HCEC 1CT (cell line): ENCODE measurements at places on chromosomes 2 and 18.

GRCh38 chr2:63054841-63055225 lies 4.2 kb downstream of the OTX1 start:
- DNase-seq = no peak

GRCh38 chr2:170022692-170023091 lies 155.3 kb upstream of the MYO3B start:
- peak; percentile 88 for DNase-seq

DNA sequence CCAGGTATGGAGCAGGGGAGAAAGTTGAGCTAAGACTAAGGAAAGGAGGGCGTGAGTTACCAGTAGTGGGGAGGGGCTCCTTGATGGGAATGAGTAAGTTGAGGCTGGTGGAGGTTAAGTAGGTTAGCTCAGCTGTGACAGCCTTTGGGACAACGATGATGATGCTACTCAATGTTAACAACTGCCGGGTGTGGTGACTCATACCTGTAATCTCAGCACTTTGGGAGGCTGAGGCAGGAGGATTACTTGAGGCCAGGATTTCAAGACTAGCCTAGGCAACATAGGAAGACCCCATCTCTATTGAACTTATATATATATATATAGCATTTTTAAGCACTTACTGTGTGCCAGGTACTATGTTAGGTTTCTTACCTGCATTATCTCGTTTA lies 48.4 kb downstream of the HK2 start:
- no peak for DNase-seq

DNA sequence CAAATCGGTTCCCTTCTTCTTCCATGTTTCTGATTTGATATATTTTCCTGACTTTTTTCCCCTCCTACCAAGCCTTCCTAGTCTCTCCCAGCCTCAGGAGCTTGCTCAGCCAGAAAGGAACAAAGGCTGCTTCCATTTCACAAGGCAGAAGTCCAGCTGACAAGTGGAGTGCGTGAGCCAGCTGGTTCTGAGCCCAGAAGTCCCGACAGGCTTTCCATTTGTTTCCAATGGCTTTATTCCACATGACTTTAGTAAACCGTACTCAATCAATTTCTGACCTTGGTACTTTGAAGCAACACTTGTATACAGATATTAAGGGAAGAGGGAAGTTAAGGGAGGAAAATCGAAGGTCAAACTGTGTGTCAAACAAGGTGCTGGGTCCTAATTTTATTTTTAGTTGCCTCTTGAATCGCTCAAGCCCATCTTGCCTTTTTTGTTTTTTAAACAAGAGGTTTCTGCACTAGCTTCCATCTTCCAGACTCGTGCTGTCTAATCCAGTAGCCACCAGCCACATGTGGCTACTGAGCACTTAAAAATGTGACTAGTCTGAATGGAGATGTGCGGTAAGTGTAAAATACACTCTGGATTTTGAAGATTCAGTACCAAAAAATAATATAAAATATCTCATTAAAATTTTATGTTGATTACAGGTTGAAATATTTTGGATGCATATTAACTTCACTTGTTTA lies 36.2 kb downstream of the WIPF1 start:
- DNase-seq = no peak

DNA sequence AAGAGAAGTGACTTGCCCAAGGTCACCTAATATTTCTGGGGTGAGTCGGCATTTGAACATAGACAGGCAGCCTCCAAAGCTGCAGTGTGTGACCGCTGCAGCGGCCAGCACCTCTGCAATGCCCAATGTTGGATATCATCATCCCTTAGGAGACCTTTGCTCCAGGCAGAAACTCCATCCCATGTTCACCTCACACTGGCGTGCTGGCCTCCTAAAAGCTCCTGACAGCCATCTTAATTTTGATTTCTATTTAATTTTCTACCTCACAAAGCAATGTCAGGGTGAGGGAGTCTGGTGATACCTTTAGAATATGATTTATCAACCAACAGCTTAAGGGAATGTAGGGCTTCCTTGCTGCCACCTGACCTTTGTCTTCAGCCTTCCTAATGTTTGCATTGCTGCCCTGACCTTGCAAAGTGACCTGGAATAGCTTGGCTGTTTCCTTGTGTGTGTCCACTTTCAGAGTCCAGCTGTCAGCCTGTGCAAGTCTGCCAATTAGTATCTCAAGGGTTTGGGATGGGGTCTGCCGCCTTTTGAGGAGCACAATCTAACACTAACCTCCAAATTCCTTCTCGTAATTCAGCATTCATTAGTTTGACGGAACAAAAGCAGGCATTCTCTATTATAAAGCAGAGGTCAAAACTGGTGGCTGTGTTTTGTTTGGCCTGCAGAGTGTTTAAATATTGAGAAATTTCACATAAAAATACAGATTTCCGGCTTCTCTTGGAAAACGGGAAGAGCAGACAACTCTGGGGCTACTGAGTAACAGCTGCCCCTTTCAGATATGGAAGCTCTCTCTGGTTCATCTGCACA lies 127.6 kb downstream of the PLEKHM3 start:
- no peak for DNase-seq

DNA sequence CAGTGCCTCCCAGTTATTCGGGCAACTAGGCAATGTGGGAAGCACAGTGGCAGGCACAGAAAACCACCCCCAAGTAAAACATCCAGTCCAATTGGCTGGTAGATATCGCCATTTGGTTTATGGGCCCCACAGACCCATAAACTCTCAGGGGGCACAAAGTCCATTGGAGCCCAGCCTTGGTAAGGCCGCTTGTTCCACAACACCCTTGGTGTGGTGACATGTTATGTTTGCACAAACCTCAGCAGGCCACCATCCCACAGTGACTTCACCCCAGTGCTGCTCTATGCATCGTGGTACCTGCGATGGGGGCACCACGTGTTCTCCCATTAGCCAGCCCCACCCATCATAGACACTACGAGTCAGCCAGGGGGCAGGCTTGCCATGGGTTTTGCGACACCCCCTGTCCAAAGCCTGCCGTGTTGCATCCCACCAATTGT lies 18.5 kb downstream of the PHOSPHO2 start:
- no peak for DNase-seq

- DNase-seq = no peak
Measured at GRCh38 chr2:58494071-58494501, 253.0 kb upstream of the FANCL start.

- DNase-seq = no peak
Measured at GRCh38 chr18:32891130-32891529, 118.3 kb upstream of the KLHL14 start.

GRCh38 chr2:74719066-74719465 lies 65.0 kb downstream of the SEMA4F start:
- DNase-seq = no peak

GRCh38 chr2:134681201-134681600 lies 37.6 kb downstream of the TMEM163 start:
- no peak for DNase-seq

DNA sequence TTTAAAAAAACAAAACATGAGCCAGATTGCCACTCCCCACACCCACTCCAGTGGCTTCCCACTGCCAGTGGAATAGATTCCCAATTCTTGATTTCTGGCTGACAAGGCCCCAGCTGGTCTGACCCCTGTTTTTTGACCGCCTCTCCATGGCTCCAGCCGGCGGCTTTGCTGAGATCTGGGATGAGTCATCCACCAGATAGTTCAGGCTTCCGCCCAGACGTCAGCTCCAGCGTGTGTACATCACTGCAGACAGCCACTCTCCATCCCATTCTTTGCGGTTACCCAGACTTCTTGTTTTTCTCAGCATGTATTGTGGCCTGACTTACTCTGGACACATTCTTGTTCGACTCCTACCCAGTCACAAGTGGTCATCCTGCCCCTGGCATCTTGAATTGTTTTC lies 227.9 kb downstream of the GBX2 start:
- peak; percentile 86 for DNase-seq

- DNase-seq = no peak
Measured at GRCh38 chr2:109428841-109429566, 184.8 kb downstream of the SEPTIN10 start.

DNA sequence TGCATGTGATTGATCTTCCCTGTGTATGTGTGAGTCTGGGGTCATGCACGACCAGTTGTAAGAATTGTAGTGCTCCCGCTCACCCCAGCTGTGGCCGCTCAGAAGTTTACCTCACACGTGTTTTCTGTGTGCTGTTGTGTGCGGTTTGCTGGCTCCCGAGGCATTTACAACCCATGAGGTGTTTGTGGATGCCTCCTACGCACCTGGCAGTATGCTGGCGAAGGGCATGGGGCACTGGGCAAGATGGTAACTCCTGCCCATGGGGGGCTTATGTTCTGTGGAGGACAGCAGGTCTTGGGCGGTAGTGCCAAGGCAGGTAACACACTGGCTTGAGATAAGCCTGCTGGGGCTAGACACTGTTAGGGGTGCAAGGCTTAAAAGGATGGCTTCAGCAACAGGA lies 102.6 kb upstream of the HS6ST1 start:
- no peak for DNase-seq

DNA sequence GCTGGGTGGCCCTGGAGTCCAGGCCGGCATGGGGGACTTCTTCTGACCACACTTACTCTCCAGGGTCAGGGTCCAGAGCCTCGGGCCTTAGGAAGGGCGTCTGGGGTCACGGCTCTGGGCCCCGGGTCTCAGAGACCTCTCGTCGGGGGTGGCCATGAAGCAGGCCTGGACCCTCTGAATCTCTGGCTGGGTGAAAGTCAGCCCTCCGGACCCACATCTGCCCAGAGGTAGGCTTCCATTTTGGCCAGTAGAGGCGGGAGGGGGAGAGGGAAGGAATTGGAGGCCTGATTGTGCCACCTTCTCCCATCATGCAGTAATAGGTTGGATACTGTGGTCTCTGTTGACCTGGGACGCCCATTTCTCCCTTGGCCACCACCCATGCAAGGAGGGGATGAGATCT lies 125.3 kb upstream of the GPC1 start:
- no peak for DNase-seq

- peak; percentile 92 for DNase-seq
Measured at GRCh38 chr2:186919296-186919695, 70.3 kb upstream of the ZSWIM2 start.

DNA sequence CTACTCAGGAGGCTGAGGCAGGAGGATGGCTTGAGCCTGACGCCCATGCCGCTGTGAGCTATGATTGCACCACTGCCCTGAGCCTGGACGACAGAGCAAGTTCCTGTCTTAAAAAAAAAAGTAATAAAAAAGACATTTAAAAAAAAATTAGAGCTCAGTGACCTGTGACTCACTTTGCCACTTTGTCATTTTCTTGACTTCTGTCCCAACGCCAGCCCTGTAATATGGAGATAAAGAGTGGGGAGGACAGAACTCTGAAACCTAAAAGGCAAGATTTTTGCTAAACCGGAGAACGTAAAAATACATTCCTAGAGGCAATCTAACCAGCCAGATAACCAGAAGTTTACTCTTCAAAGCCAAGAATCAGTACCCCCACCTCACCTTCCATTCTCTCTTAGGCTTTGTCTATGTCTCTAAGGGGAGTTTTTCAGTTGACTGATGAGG lies 49.0 kb downstream of the PRKRA start:
- DNase-seq = no peak

GRCh38 chr2:219980638-219981037 lies 353.2 kb downstream of the SLC4A3 start:
- no peak for DNase-seq

DNA sequence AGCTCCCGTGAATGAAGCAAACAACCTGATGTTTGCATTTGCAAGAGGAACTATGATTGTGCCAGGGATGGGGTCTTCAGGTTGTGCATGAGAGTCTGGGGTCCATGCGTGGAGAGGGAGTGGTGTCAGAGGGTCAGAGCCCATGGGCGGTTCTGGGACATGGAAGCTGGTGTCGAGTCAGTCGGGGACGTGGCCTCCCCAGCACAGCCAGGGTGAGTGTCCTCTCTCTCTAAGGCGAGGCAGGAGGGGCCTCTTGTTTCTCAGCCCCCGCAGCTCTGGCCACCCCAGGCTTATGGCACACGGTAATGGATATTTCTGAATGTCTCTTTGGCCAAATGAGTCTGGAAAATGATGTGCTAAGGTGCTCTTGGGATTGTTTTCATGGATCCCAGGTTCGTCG lies 118.6 kb downstream of the RTP5 start:
- no peak for DNase-seq

GRCh38 chr2:240060977-240061591 lies 7.8 kb upstream of the OR6B3 start:
- DNase-seq = peak; percentile 47

DNA sequence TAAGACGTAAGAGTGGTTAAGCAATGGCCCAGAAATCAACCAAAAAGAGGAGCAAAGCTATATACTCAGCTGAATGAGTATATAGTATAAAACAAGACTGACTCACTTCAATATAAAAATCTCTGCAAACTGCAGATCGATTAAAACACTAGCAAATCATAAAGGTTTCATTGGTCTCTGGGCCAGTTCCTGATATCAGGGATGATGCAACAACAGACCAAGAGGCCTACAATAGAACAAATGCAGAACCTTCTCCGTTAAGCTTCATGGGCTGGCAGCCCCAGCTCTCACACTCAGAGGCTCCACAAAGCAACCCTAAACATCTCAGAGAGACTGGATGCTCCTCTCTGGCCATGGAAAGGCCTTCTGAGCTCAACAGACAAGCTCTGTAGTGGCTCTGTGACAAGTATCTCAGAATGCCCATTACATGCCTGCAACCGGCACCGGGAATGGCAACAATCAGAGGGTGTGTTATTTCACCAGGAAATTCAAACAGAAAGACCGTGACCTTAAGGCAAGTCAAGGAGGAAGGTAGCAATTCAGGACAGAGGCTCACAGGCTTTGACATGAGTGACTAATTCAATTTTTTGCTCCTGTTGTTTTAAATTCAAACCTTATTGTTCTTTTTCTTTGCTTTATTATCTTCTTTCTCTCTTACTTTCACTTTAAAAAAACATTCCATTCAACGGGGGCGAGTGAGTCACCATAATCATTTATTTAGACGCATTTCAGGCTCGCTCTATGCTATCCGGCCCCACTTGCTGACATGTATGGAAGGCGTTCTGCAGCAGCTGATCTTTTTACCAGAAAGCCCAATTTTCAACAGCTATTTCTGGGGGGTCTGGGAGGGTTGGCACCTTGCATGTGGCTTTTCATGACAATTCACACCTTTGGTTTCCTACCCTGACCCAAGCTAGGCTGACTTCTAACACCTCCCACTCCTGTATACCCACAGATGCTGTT lies 15.1 kb downstream of the CYRIA start:
- DNase-seq = no peak

- DNase-seq = peak; percentile 68
Measured at GRCh38 chr2:159946326-159946999, 116.0 kb downstream of the PLA2R1 start.

GRCh38 chr18:9914334-9914583 lies 443 bp downstream of the VAPA start:
- peak; percentile 31 for DNase-seq

DNA sequence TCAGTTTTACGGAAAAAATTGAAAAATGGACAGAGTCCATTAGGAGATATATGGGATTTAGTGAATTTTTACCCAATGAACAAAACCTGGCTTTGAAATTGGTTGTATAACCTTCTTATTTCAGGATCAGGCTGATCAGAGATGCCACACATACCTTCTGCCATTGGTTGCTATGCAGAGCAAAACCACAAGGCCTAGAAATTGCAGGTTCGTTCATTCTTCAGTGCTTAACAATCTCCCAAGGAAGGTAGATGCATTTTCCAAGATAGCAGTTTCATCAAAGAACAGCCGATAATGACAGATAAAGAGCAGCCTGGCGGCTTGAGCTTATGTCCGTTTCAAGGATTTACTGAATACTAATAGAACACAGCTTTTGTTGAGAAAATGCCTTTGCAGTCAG lies 868.8 kb downstream of the EPHA4 start:
- no peak for DNase-seq

GRCh38 chr2:238119756-238120462 lies 18.6 kb upstream of the KLHL30 start:
- DNase-seq = no peak
